ENCODE measurements at places on chromosomes 4 and X.

- DNase-seq: no peak
Measured at GRCh38 chrX:48702032-48702431, 5.5 kb downstream of the SUV39H1 start.

GRCh38 chr4:10203851-10204250, 87.3 kb upstream of the WDR1 start:
- DNase-seq: no peak

DNA sequence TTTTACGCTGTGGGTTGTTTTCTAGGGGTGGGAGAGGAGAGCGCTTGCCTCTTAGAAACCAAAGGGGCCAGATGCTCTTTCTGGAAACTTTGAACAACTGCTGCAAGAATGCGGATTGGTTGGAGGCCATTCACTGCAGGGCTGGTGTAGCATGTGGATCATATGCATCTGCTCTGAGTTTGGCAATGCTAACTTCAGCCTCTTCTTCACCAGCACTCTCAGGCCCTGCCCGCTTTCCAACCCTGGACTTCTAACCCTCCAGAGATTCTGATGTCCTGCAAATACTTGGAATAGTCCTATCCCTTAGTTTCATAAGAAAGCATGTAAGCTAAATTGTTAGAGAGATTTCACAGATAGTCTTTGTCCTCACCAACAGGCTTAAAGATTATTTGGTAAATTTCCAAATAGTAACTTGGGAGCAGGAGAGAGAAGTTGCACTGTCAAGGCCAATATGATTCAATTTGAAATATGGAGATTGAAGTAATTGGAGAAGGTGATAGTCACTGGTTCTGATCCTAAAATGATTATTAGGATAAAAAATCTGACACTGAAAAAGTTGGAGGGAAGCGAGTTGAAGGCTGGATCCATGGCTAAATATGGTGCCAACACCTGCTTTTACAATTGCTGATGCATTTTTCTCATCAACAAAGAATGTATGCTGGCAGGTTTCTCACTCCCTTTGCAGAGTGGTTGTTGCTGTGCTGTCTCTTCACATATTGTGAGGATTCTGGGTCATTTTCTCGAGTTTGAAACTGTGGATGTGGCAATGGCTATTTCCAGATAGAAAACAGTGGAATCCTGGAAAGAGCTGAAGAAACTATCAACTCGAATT, 210.4 kb downstream of the PTTG2 start:
- no peak for DNase-seq

DNA sequence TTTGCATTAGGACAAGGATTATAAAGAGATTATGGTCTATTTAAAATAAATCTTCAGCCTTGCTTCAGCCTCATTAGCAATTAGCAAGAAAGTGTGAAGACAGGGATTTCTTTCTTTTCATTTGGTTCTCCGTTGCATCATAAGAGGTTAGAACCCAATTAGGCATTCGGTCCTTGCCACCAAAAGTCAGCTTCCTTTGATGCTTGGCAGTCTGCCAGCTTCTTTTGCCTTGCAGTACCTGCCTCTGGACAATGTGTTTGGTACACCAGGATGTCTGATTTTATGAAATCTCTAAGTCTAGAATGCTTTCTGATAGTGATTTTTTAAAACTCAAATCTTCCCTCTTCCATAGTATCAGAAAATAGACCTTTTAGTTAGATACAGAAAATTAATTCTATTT, 12.4 kb downstream of the SMIM20 start:
- no peak for DNase-seq

GRCh38 chr4:113958766-113959538, 20.5 kb downstream of the ARSJ start:
- DNase-seq: peak; percentile 88

Measured in kidney epithelial cell (primary cell).